ENCODE measurements at places on chromosomes 2 and 18. TPM values are rescaled to one million over a fixed set of nuclear protein-coding genes. Genes with fewer than 3 reads are reported as not detected.

DNA sequence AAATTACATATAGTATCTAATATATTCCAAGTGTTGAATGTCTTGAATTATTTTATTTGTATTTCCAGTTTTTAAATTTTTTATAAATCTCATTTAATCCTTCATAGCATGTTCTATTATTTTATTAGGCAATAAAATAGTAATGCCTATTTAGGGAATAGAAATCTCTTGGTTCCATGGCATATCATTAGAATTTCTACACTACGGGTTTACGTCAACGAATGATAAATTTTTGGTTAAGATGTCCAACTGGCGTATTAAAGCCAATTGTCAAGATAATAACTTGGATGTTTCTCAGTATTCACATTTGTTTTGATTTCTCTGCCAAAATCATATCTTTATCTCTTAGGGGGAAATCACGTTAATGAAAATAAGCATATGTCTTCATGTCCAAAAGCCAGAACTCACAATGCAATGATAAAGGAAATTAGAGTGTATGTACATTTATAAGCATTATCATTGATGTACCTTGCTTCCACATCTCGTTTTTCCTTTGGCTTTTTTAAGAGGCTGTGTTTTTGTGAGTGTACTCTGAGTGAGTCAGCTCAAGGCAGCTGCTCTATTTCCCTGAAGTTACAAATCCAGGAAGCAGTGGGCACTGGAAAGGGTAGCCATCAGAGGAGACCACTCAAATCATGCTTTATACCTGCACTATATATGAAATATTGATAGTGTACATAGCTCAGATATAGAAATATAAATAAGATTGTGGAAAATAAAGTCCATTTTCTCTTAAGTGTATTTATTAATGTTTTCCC lies 115.8 kb upstream of the PDE1A start:
- no peak for DNase-seq

DNA sequence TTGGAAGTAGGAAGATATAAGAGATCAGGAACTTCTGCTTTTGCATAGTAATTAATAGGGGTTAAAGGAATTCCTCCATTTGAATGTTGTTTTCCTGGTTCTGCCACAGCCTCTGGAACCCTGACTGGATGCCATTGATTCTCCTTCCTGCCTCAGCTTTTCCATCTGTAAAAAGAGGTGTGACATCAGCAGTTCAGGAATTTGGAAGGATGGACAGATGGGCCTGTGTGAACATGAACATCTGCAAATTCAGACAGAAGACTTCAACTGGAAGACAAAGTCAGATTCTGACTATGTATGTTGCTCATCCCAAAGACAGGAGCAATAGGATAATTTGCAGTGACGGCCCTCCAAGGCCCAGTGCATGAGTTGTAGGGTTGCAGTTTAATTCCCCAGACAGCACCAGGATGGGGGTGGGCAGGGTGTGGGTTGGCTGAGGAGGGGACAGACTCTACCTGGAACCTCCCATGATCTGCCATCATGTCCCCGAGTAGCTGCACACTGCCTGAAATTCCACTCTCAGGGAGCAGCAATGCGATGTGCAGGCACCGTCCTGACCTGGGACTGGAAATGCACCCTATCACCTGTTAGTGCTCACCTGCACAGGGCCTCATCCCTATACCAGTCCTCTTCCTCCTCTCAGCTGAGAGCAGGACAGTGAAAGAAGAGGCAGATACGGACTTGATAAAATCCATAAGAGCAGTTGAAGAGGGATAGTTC lies 98.9 kb upstream of the EPAS1 start:
- no peak for DNase-seq

Gene CRYGC
- total RNA-seq: not detected

DNA sequence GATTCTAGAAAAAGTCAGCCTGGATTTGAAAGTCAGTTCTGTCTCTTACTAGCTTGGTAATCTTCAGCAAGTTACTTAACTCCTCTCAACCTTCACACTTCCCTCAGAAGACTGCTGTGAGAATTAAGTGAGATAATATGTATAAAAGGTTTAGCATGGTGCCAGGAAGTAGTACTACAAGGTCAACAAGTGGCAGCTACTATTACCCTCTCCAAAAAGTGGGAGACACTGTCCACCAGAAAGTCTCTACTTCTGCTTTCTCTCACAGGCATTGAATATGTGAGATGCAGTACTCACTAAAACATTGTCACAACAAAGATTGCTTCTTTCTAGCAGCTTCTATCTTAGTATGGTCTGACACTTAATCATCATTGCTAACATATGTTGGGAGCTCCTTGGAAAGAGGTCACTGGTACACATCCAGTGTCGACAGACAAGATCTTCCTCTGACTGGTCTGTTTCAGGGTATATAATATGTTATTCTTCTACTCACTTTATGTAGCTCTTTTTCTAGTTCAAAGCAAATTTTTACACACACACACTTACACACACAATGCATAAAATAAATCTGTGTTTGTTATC lies 47.9 kb downstream of the DOCK10 start:
- no peak for DNase-seq

Gene RAPH1
- total RNA-seq: 10.7 TPM

Gene COL3A1
- 11.6 TPM for total RNA-seq

- no peak for DNase-seq
These were observed 75.3 kb upstream of the RIOK3 start for GRCh38 chr18:23377669-23378301.

- no peak for DNase-seq
These were observed 155.9 kb downstream of the FMNL2 start for GRCh38 chr2:152490686-152491455.

Gene ACAA2
- total RNA-seq: 31.9 TPM

Gene CTAGE1
- not detected for total RNA-seq

Gene VWC2L
- not detected for total RNA-seq

GRCh38 chr2:199228887-199229819 lies 228.6 kb downstream of the SATB2 start:
- no peak for DNase-seq

GRCh38 chr2:195932-196331 lies 67.9 kb downstream of the SH3YL1 start:
- no peak for DNase-seq

Gene RGPD4
- 0.21 TPM for total RNA-seq

Gene SKOR2
- total RNA-seq: not detected

Gene SLC16A14
- total RNA-seq: 1.4 TPM

Gene PCARE
- 0.03 TPM for total RNA-seq

Gene NCL
- total RNA-seq: 214 TPM

Gene FAM110C
- 10.2 TPM for total RNA-seq

Measured in pancreas (tissue), 10 donors.